ENCODE measurements at places on chromosomes 3 and 15.

DNA sequence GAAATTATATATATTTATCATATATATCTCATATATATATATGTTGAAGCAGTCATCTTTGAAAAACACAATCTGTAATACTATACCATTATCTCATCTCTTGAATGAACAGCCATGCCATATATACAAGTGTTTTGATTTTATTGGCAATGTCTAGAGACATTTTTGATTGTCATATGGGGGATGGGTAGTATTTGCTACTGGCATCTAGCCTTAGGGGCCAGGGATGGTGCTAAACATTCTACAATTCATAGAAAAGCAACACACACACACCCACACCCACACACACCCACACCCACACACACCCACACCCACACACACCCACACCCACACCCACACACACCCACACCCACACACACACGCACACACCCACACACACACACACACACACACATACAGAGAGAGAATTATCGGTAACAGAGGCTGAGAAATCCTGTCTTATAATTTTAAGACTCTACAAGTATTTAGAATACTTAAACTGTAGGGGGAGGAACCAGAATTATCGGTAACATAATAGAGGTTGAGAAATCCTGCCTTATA, 11.1 kb upstream of the PIK3R4 start:
- DNase-seq: no peak

DNA sequence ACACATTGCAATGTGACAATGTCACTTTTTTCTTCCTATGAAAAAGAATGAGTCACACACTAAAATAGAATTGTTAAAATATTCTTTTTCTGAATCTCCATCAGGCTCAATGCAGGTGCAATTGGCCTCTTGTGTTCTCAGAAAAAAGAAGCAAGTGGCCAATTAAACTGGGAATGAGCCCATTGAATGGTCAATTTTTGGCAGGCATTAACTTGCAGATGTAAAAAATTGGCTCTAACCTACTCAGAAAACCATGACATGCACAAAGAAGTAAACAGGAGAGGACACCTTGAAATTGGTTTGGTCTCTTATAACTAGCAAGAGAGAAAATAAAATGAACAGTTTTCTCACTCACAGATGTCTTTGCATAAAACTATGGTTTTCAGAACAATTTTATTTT, 820.8 kb downstream of the TBL1XR1 start:
- no peak for DNase-seq

DNA sequence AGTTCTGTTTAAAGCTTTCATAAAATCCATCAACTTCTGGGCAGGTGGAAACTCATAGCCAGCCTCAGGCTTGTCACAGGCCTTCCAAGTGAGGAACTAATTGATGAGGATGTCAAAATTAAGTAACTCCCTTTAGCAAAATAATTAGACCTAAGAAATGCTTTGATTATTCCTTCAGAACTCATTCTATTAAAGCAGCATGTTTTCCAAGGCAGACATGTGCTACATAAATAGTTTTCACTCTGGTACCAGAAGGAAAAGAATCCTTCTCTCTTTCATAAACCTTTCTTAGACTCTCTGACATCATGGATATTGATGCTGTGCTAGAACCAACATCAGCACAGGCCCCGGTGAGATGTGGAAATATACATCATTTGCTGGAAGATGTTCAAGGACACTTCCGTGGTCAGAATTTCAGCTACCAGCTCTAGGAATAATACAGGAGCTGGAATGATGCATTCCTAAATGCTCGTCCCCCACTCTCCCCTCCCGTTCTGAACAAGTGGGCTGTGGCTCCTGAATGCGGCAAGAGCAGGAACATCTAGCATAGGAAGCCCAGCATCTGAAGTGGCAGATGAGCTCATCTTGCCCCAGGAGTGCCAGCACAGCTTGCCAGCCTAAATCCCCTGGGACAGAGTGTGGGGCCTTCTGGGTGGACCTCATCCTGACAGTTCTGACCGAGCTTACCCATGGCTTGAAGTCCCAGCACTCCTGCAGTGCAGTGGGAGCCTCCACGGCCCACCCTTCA, 82.4 kb downstream of the WWTR1 start:
- peak; percentile 6 for DNase-seq

- no peak for DNase-seq
Measured at GRCh38 chr3:18238332-18238731, 186.8 kb downstream of the SATB1 start.

DNA sequence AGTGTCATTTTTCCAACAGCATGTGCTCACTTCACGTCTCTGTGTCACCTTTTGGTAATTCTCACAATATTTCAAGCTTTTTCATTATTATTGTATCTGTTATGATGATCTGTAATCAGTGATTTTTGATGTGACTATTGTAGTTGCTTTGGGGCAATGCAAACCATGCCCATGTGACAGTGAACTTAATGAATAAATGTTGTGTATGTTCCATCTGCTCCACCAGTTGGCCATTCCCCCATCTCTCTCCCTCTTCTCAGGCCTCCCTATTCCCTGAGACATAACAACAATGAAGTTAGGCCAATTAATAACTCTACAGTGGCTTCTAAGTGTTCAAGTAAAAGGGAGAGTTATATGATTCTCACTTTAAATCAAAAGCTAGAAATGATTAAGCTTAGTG, 32.5 kb upstream of the TBC1D23 start:
- DNase-seq: no peak

- no peak for DNase-seq
Measured at GRCh38 chr3:21751886-21752285, 876 bp upstream of the ZNF385D start.

GRCh38 chr3:150169330-150169940, 198.7 kb upstream of the PFN2 start:
- DNase-seq: no peak

DNA sequence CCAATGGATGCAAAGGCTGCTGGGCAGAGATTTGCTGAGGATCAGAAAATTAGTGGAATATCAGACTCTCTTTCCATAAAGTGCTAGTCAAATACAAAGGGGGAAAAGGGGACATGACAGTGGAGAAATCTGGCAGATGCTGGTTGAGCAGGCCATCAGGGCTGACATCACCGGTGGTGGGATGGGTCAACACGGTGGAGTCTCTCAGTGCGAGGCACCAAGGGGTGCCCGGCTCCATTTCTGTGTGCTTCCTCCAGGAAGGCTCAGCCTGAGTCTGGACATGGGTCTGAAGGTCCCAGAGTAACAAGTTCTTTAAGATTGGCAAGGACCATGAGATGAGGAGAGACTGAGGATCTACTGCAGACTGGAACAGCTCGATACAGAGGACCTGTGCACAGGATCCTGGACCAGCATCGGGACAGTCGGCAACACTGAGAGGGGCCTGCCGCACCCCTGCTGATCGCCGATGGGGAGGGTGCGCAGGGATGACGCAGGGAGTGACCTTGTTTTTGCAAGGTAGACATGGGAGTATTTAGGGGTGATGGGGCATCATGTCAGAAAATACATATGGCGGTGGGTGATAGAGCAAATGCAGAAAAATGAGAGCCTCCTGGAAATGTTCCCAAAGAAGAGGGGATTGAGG, 92.7 kb downstream of the SEC22A start:
- no peak for DNase-seq

- no peak for DNase-seq
Measured at GRCh38 chr15:67244971-67245478, 9.4 kb downstream of the AAGAB start.

- DNase-seq: no peak
Measured at GRCh38 chr15:64845831-64846595, 4.3 kb downstream of the PLEKHO2 start.

DNA sequence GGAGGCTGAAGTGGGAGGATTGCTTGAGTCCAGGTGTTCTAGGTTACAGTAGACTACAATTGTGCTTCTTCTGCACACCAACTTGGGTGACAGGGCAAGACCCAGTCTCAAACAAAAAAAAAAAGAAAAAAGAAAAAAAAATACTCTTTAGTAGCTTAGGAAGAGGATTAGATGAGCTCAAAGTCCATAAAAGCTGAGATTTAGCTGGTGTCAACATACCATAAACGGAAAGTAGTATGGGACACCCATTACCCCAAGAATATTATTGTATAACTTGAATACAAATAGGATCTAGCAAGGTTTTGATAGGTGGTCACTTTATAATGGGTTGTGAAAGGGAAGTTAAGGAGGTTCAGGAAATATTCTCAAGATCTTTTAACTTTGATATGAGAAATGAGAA, 38.0 kb upstream of the ULK4 start:
- no peak for DNase-seq

DNA sequence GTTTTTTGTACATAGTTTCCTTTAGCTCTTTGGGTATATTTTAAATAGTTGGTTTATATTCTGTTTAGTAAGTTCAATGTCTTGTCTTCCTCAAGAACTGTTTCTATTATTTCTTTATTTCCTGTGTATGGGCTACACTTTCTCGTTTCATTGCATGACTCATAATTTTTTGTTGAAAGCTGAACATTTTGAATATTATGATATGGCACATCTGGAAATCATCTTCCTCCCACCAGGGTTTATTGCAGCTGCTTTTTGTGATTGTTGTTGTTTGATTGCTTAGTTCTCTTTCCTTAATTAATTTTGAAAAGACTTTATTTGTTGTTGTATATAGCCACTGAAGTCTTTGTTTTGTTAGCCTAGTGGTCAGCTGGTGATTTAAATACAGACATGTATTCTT, 43.8 kb downstream of the LSM3 start:
- no peak for DNase-seq

DNA sequence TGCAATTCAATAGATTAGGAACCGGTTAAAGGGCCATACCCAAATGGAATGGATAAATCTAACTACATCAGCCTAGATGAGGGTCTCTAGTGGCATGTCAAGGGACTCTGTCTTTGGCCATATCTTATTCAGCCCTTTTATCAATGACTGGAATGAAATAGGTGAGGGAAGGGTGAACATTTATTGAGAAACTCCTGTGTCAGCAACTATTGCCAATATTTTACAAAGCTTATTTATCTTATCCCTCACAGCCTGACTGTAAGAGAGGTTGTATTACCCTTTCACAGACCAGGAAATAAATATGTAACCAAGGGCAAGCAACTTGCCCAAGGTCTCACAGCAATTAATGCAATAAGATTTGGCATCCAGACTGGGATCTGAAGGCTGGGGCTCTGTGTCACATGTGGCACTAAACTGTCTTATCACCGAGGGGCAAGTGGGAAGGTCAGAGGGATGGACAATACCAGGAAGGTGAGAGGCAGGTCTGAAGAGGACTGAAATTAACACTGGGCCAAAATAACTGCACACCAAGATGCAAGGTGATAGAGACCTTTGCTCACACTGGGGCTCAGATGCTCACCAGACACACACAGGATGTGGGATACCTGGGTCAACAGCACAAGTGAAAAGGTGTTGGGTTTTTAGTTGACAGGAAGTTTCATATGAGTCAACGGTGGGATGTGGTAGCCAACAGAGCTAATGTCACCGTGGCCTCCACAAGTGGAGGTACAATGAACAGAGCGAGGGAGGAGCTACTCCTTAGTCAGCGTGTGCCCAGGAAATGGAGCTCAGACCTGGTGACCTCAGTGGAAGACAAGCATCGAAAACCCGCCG, 261.3 kb downstream of the RPLP1 start:
- no peak for DNase-seq

DNA sequence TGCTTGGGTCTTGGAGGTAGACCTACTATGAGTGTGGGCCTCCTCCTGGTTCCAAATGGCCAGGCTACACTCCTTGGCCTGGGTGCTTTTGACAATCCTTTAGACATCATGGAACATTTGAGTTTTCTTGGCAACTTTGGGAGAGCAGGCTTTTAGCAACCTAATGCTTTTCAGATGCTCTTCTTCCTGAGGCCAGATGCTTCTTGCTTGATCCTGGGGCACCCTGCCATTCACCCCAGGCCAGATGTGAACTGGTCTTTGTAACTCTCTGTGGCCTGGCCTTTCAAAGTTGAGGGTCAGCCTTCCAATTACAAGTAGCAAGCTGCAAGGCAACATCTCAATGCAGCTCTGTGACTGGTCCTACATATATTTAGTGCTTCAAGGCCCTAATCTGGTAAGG, 40.5 kb downstream of the RTP1 start:
- no peak for DNase-seq

- no peak for DNase-seq
Measured at GRCh38 chr3:72476139-72476483, 372.1 kb downstream of the SHQ1 start.

DNA sequence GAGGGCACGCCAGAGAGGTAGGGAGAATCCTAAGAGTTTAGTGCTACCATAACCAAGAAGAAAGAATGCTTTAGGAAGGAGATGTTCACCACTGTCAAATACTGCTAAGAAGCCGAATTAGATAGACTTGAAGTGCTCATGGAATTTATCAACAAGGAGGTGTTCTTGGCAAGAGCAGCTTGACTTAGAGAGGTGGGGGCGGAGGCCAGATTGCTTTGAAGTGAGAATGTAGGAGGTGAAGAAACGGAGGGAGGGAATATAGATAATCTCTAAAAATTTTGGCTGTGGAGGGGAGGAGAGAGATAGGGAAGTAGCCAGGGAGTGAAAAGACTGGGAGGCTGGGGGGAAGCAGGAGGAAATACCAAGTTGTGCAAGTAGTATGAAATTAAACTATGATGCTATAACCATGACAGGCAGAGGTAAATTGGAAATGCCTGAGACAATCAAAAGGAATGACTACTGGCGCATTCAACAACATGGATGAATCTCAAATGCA, 35.5 kb downstream of the GADL1 start:
- no peak for DNase-seq

- no peak for DNase-seq
Measured at GRCh38 chr3:151751161-151751560, 17.4 kb downstream of the AADACL2 start.

DNA sequence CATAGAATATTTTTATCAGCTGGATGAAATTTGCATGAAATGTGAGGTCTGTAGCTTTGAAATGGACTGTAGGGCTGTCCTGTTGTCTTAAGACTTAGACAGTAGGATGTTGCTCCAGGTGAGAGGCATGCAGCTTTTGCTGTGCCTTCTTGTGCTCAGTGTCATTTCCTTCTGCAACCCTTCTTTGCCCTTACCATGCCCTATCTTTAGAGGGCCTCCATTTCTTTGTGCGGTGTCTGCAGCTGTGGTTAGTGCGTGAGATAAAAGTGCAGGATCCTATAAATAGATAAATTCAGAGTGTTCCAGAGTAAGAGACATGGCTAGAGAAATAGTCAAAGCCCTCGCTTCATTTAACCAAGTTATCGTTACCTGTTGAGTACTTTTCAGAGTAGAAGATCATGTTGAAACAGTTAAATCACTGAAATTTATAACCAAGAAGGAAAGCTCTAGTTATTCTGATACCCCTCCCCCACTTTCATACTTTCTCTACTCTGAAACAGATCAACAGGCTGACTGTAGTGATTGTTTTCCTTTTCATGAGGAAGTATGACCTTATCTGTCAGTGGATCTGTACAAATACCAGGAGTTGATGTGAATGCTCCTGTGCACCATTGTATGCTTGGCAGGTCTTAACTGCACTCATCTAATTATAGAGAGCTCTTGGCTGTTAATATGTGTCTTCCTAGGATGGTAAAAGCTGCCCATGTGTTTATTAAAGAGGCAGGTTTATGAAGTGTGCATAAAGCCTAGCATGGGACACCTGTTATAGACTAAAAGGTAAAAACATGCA, 18.2 kb downstream of the EIF3J start:
- no peak for DNase-seq

- no peak for DNase-seq
Measured at GRCh38 chr3:156189927-156190326, 69.5 kb downstream of the KCNAB1 start.
